Stimulated activated CD8-positive, alpha-beta memory T cell treated with anti-CD3 and anti-CD28 coated beads, Interleukin-7, amount 100 ng/mL, for 4 hours (primary cell): ENCODE measurements at places on chromosomes 3 and 15.

GRCh38 chr15:38427380-38427779 is 26.5 kb upstream of the FAM98B start:
- no peak for DNase-seq

- no peak for DNase-seq
These were observed 1.3 kb downstream of the FSD2 start for GRCh38 chr15:82804575-82804949.

- DNase-seq = peak; percentile 67
These were observed 75.2 kb upstream of the ACAD9 start for GRCh38 chr3:128804017-128804810.

- no peak for DNase-seq
These were observed 35.2 kb downstream of the FEM1B start for GRCh38 chr15:68312701-68313204.

DNA sequence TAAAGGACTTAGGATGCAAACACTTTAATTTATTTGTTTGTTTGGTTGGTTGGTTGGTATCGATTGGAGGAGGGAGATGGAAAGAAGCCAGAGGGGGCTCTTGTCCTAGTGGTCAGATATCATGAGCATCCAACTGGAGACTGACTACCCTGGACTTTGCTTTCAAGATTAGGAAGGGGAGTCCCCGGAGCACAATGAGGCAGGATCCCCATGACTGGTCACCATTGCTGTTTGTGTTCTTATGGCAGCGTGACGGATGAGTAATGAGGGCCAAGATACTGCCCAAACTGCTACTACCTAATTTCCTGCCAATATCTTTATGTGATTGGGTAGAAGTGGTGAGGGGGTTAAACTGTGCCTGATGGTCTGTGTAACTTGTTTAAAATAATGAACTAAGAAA is 354.6 kb upstream of the ROPN1 start:
- no peak for DNase-seq

DNA sequence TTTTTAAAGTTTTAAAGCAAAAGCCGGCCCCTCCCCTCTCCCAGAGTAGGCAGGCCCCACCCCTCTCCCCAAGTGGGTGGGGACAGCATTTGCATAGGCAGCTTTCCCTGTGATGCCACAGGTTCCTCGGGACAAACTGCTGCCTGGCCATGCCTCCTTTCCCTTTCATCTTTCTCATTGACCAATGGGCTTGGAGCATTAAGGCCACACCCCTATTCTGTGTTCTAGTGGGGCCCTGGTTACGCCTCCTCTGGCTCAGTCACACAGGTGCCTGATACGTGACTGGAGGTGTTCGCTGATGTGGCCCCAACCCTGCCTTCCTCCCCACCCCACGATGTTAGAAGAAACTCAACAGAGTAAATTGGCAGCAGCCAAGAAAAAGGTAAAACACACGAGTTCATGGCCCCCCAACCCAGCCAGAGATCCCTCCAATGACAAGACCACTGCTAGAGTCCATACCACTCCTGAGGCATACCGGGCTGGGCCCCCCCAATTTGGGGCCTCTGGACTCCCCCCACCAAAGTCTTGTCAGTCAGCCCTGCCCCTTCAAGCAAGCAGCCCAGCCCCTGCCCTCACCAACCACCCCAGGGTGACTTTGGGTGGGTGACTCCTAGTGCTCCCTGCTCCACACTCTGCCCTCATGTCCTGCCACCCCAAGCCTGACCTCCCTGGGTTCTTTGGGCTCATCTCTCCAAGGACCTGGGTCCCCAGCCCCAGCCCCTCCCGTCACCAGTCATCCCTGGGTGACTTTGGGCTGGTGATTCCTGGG is 62.8 kb upstream of the CSPG4 start:
- DNase-seq = no peak

DNA sequence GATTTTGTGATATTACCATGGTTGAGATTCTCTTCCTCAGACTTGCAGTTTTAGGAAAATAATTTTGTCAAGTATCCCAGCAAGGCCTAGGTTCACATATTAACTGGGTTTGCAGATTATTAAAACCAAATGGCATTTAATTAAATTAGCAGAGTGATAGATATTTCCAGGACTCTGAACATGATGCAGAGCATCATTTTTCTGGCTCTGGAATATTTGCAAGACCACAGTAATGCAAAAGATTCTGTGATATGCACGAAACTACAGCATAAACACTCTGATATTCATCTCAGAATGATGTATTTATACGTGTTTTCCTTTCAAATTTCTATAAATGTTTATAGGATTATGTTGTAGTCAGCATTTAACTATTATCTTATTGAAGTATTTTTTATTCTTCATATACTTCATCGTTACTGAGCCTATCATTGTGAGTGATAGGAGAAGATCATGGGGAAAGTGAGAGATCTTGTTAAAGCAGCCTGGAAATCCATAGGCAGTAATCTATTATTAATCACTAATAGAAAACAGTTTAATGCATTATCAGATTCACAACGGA is 1245.6 kb downstream of the OTOL1 start:
- no peak for DNase-seq

DNA sequence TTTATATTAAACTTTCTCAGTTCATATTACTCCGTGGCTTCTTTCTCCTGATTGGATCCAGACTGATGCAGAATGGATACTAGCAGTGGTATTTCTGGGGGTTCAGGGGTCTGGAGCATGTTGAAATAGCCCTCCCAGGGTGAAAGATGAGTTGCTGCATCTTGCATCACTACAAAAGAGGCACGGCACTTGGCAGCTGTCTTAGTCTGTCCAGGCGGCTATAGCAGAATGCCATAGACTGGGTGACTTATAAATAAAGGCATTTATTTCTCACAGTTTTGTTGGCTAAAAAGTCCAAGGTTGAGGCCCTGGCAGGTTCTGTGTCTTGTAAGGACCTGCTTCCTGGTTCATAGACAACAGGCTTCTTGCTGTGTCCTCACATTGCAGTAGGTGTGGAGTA is 660 bp upstream of the BCL2L10 start:
- no peak for DNase-seq

GRCh38 chr3:142267269-142267668 is 41.9 kb upstream of the GK5 start:
- no peak for DNase-seq

DNA sequence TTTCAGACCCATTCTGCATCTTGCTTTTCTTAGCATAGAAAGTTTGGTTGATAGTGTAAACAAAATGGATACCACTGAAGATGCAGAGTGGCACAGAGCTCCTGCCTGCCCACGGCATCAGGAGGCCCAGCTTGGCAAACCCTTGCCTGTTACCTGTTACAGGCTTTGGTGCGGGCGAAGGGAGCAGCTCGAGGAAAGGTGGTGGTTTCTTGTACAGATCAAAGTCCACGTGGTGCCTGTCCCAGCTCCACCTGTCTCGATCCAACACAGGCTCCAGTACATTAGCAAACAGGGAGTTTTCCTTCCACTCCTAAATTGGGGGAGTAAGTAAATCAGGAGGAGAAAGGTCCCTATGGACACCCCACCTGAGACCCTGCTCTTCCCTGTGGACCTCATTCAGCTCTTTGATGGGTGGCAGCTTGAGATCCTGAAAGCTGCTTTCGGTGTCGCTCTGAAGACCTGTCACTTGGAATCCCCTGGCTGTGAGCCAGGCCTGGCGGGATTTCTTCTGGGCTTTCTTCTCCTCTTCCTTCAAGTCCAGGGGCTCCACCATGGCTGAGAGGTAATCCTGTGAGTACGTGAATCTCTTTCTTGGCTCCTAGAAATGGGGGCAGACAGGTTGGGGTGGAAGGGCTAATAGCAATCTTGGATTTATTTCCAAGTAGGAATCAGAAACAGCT is 35.7 kb downstream of the ACAD9 start:
- DNase-seq = no peak

GRCh38 chr3:81744366-81744765 is 17.1 kb downstream of the GBE1 start:
- DNase-seq = no peak

DNA sequence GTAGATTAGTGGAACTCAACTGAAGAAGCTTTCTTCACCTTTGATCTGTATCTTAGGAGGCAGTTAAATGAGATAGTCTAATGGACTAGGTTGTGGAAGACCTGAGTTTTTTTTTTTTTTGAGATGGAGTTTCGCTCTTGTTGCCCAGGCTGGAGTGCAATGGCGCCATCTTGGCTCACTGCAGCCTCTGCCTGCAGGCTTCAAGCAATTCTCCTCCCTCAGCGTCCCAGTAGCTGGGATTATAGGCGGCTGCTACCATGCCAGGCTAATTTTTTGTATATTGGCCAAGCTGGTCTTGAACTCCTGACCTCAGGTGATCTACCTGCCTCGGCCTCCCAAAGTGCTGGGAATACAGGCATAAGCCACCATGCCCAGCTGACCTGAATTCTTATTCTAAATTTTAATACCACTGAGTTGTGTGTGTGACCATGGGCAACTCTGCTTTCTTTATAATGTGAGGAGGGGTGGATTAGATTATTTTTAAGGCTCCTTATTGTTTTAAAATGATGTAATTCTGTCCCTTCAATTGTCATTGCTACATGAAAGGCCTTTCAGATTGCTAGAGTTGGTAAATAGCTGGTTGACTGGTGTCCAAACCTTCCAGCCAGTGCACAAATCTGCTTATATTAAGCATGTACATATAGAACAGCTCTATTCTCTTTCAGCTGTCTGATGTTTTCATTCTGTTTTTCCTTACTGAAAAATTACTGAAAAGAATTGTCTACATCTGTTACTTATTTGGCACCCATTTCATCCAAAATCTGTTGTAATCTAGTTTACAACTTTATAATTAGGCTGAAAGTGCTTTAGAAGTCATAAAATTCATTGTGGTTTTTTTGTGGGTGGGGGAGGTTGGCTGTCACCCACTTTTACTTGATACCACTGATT is 2.3 kb downstream of the LNP1 start:
- no peak for DNase-seq

DNA sequence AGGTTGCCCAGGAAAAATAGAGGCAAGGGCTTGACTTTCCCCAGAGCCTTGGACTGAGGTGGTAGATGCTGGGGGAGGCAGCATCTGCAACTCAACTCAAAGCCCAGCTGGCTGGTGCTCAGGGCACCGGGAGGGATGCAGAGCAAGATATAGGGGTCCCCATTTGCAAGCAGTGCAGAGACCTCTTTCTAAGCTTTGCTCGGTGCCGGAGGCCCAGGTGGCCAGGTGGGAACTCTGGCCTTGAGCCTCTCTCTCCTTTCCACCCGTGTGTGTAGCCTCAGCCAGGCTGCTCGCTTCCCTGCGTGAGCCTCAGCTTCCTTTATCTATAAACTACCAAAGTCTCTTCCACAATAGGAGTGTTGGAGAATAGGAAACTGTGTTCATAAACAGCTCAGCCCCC is 36.5 kb downstream of the SLC6A6 start:
- DNase-seq = no peak

GRCh38 chr3:137259089-137259488 is 301.3 kb downstream of the IL20RB start:
- no peak for DNase-seq

- no peak for DNase-seq
These were observed 91.0 kb downstream of the CPN2 start for GRCh38 chr3:194259982-194260766.

- DNase-seq = no peak
These were observed 49.1 kb downstream of the PXYLP1 start for GRCh38 chr3:141280690-141281089.

- DNase-seq = no peak
These were observed 611.2 kb upstream of the GRM7 start for GRCh38 chr3:6249679-6250078.

- no peak for DNase-seq
These were observed 11.2 kb upstream of the MTMR14 start for GRCh38 chr3:9638155-9638554.

GRCh38 chr15:66718220-66718988 is 16.4 kb downstream of the SMAD6 start:
- no peak for DNase-seq

- DNase-seq = no peak
These were observed 4.1 kb downstream of the RASGRP1 start for GRCh38 chr15:38560456-38560926.

GRCh38 chr3:4996223-4996765 is 17.1 kb downstream of the BHLHE40 start:
- DNase-seq = no peak

DNA sequence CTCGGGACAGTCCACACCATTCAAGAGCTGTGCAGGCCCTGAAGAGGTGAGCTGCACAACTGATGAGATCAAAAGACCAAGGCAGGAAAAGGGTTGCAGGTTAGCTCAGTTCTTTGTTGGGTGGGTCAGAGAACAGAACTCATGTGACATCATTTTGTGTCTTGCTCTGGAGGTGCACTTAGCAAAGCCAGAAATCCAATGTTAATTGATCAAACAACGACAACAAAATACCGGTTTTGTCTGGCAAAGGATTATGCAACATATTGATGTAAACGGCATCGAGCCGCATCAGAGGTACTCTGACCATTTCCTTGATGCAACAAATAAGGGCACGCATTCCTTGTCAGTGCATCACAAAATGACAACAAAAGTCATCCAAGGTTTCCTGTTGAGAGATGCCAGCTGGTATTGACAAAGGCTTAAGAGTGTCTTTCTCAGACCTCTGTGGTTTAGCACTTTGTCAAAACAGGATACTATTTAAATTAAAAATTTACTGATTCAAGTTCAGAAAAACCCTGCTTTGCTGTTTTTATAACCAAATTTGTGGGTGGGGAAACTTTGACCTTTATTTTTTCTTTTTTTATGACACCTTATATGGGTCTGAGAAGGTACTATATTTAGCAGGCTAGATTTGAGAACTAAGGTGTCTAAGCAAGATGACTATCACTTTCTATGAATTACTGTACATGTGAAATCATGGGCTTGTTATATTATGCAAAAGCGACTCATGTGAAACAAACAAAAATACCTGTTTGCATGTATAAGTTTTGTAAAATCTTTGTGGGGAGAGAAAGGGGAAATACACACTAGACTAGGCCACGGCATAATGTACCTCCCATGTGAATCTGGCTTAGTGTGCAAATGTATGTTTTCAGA is 496.1 kb downstream of the FOXP1 start:
- DNase-seq = no peak

DNA sequence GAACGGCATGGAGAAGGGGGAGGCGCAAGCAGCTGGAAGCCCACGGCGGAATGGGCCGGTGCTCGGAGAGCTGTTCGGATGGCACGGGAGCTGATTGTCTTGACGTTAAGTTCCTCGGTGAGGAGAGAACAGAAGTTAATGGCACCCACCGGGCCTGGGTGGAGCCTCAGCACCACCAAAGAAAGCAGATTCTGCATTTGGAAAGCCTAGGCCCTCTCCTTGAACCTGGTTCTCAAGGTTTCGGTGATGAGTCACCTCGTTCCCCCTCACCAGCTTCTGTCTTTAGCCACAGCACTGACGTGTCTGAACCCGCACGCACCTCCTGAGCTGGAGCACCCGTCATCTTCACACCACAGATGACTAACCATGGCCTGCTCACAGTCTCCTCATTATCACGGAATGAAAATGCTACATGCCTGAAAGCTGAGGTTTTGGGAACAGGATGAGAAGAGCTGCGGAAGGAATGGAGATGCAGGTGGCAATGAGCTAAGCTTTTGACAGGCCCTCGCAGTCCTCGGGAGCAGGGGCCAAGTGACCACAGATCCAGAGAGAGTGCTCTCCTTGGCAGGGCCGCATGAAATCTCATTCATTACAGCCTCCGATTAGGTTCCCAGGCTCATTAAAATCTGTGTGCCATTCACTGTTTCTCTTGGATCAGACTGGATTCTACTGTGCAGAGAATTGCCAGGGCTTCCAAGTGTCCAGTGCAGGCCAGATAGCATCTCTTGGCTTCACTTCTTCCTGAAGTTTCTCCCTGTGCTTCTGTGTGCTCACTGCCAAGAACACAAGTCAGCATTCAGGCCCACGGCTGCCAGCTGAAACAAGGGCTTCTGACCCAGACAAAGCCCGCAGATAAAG is 96.3 kb upstream of the DLG1 start:
- peak; percentile 30 for DNase-seq

GRCh38 chr3:12655701-12656100 is 8.2 kb downstream of the RAF1 start:
- DNase-seq = no peak

GRCh38 chr15:67585681-67586080 is 43.2 kb downstream of the MAP2K5 start:
- no peak for DNase-seq
